HepG2 (cell line): ENCODE measurements at places on chromosomes 12 and 14. TPM values are rescaled to one million over a fixed set of nuclear protein-coding genes. Genes with fewer than 3 reads are reported as not detected.

KCNC2 gene
- not detected in 2 replicates for total RNA-seq

GUCY2C gene
- not detected in 2 replicates for total RNA-seq

GPRC5D gene
- total RNA-seq: not detected in 2 replicates

TROAP gene
- 27.0 and 30.9 TPM in 2 replicates for total RNA-seq

OR4M1 gene
- total RNA-seq: not detected in 2 replicates

STON2 gene
- total RNA-seq: 11.0 and 13.8 TPM in 2 replicates

CEBPE gene
- 0.11 TPM in 1 of 2 replicates, not detected in the other for total RNA-seq

RDH5 gene
- total RNA-seq: 1.0 and 2.6 TPM in 2 replicates

SLC25A47 gene
- 0.87 and 1.0 TPM in 2 replicates for total RNA-seq

EMP1 gene
- total RNA-seq: 0.13 TPM in 1 of 2 replicates, not detected in the other

CDKN3 gene
- 88.9 and 111 TPM in 2 replicates for total RNA-seq

LRRC43 gene
- not detected in 2 replicates for total RNA-seq

MAP3K9 gene
- 3.5 and 4.5 TPM in 2 replicates for total RNA-seq

NEDD8 gene
- total RNA-seq: 713 and 818 TPM in 2 replicates

TBC1D30 gene
- 0.21 and 0.42 TPM in 2 replicates for total RNA-seq

KLRG1 gene
- 1.2 and 1.6 TPM in 2 replicates for total RNA-seq

GPR137C gene
- 0.51 TPM in 2 replicates for total RNA-seq

P3H3 gene
- total RNA-seq: 7.9 and 20.5 TPM in 2 replicates

SERPINA1 gene
- total RNA-seq: 2,013 and 3,266 TPM in 2 replicates

SPTB gene
- 0.02 TPM in 1 of 2 replicates, not detected in the other for total RNA-seq

NOVA1 gene
- total RNA-seq: 0.11 and 0.13 TPM in 2 replicates

SSPN gene
- not detected in 2 replicates for total RNA-seq
